ENCODE measurements at places on chromosomes 1 and 21.
A peak's percentile ranks its signal among the peaks of the same experiment; 100 is the strongest.

DNA sequence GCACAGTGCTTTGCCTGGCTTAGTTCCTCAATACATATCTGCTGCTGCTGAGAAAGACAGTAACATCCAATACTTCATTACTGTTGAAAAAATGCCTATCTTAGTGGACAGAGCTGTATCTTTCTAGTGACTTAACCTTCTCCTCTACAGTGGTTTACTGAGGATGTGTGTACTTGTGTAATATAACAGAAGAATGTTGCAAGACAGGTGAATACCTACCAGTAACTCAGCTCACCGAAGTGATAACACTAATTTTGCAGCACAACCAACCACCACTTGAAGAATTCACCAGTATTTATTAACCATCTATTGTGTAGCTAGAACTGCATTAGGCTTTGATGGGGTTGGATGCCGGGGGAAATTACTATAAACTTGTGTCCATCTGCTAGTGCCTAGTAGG lies 16.6 kb upstream of the TNN start:
- no peak for DNase-seq

GRCh38 chr1:177425199-177425598 lies 254.4 kb downstream of the BRINP2 start:
- DNase-seq, result no peak

- no peak for DNase-seq
These were observed 170.1 kb downstream of the PGBD5 start for GRCh38 chr1:230255991-230256390.

GRCh38 chr1:60299581-60299980 lies 226.0 kb upstream of the C1orf87 start:
- no peak for DNase-seq

DNA sequence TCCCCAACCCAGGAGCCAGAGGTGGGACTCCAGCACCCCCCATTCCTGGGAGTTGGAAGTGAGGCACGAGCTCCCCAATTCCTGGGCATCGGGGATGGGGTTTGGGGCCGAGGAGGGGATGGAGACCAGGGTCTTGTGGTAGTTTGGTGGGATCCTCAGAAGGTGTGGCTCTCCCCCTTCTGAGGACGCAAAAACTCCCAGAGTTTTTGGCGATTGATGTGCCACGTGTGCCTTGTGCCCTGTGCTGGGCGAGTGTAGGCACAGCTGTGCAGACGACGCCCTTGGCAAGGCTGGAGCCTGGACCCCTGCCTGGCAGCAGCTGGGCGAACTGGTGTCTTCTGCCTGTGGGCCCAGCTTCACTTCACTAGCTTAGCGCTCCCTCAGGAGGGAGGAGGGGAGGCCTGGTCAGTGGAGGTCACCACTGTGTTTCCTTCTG lies 2.6 kb downstream of the GUK1 start:
- no peak for DNase-seq

DNA sequence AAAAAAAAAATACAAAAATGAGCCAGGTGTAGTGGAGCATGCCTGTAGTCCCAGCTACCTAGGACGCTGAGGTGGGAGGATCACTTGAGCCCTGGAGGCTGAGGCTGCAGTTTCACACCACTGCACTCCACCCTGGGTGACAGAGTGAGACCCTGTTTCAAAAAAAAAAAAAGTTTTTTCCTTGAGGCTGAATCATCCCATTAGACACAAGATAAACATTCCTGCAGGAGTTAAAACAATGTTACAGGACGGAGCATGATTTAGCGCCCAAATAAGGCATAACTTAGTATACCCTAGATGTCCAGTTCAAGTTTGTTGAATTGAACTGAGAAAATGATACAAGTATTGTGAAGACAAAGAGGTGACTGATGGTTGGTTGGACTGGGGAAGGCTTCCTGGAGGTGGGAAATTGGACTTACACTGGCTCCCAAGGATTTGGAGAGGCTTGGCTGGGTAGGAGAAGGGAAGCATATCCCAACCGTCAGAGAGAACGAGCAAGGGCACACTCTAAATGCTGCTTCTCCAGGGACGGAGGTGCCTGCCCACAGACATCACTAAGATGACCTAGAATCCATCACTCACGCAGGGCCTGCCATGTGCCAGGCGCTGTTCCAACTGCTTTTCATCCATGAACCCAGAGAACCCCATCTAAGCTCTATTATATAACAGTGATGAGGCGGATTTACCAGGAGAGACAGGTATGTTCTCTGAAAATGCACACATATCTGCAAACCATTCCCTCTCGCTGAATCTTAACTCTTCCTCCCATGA lies 610.6 kb downstream of the KIF26B start:
- no peak for DNase-seq

- peak; percentile 84 for DNase-seq
These were observed 26.9 kb upstream of the RAP1A start for GRCh38 chr1:111592389-111593361.

DNA sequence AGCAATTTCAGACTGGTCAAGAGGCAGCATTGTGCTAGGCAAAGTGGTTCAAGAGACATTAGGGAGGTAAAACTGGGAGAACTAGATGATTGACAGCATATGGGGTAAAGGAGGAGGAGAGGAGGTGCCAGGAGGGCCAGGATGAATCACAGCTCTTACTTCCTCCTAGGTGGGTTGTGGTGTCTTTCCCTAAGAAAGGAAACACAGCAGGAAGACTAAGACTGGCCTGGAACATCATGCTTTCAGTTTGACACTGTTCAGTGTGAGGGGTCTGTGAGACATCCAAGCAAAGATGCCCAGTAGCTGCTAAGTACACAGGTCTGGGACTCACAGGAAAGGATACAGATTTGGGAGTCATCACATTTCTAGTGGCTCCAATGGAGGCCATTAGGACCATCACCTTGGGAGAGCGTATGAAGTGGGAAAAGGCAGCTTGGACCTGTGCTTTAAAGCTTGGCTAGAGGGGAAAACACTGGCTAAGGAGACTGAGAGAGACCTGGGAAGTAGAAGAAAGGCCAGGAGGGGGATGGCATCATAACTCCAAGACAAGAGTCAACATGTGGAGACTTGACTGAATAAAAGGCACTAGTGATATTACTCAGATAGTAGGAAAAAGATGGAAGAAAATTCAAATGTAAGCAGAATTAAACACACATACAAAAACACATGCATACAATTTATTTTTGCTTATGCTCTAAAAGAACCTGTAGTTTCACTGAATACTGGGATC lies 17.3 kb downstream of the CD58 start:
- DNase-seq, result no peak

- no peak for DNase-seq
These were observed 34.7 kb downstream of the RGSL1 start for GRCh38 chr1:182484531-182485257.

GRCh38 chr1:91555074-91555730 lies 54.6 kb downstream of the CDC7 start:
- DNase-seq, result no peak

GRCh38 chr1:213759359-213760181 lies 228.2 kb upstream of the PROX1 start:
- DNase-seq, result no peak

- DNase-seq, result no peak
These were observed 364.3 kb downstream of the VAV3 start for GRCh38 chr1:107600607-107601160.

- no peak for DNase-seq
These were observed 16.6 kb downstream of the TEX35 start for GRCh38 chr1:178529364-178530036.

- no peak for DNase-seq
These were observed 16.5 kb downstream of the MGST3 start for GRCh38 chr1:165647517-165647916.

DNA sequence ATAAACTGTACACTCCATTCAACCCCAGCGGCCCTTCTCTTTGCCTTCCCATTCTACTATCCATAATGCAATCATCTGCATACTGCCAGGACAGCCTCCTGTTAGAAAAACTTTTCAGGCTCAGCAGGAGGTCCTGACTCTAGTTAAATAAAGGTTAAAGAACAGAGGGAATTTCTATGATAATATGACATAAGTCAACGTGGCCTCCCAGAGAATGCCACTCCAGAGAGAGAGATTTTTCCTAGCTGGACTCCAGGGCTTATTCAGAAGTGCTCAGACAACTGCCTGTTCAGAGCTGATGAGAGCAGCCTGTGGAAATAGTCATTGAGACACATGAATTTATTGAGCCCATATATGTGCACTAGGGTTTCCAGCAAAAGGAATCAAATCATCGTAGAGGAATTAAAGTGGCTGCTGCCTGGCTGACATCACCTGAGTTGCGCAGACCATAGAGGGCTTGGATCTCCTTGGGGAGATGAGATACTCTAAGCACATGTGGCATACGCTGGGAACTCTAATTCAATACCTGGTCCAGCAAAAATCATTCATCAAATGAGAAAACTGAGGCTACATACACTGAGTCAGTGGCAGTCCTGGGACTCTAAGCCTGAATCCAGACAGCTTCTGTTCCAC lies 736.2 kb downstream of the PTPRU start:
- no peak for DNase-seq

DNA sequence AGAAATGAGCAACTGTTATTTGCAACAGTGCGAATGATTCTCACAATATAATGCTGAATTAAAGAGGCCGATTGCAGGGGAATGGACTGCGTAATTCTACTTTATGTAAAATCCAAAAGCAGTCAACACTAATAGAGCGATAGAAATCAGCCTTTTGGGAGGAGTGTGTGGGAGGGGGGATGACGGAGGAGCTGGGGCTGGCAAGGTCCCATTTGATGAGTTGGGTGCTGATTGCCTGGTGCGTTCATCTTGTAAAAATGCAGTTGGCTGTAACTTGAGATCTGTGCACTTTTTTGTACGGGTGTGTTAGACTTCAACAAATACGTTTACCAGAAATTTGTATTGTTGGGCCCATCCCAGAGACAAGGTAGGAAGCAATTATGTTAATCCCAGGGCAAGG lies 20.7 kb downstream of the TNFRSF8 start:
- no peak for DNase-seq

DNA sequence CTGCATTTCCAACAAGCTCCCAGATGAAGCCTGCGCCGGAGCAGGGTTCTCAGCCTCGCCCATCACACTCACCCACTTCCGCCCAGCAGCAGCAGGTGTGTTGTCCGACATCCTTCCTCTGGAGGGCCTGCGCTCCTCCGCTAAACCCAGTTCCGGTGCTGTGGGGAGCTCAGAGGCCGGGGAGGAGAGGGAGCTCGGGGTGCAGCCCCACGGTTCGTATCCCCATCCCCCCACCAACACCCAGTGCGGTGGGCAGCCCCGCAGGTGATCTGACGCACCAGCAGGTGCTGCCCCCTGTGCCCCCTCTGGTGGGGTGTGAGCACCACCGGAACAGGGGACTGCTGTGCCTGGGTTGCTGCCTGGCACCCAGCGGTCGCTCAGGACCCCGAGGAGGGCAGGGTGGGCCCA lies 3.4 kb upstream of the PEX10 start:
- no peak for DNase-seq

DNA sequence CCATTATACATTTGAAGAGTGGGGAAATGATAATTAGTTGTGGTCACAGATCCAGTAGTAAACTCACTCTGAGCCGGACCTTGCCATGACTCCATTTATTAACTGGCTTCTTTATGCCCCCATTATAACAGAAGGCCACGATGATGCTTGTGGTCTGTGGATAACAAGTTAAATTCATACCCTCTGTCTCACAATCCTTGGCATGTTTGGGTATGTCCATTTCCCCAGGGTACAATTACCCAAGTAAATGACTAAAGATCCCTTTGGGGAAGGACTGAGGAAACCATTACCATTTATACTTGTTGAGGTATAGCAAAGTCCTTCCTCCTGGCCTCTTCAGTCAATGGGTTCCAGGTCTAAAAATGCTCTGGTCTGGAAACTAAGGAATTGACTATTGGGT lies 7.3 kb upstream of the USP1 start:
- no peak for DNase-seq

- no peak for DNase-seq
These were observed 26.8 kb upstream of the KDM4A start for GRCh38 chr1:43622901-43623780.

- DNase-seq, result no peak
These were observed 141.8 kb downstream of the AKT3 start for GRCh38 chr1:243708210-243708609.

DNA sequence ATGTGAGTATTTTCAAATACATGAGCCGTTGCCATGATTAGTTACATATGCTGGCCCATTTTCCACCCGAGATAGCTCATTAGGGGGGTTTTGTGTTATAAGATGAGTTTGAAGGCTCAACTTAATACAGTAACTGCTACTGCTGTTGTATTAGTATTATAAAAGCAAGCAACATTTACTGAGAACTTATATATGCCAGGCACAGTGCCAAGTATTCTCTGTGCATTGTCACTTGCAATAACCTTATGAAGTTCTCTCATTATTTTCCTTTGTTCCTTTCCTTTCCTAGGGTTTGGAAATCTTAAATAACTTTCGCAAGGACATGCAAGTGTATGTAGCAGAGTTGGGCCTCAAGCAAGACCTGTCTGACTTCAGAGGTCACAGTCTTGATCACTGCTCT lies 107.9 kb downstream of the RYR2 start:
- DNase-seq, result no peak

- DNase-seq, result no peak
These were observed 19.9 kb upstream of the UBE2U start for GRCh38 chr1:64183395-64184002.

- no peak for DNase-seq
These were observed 48.0 kb downstream of the NR5A2 start for GRCh38 chr1:200075522-200075921.

DNA sequence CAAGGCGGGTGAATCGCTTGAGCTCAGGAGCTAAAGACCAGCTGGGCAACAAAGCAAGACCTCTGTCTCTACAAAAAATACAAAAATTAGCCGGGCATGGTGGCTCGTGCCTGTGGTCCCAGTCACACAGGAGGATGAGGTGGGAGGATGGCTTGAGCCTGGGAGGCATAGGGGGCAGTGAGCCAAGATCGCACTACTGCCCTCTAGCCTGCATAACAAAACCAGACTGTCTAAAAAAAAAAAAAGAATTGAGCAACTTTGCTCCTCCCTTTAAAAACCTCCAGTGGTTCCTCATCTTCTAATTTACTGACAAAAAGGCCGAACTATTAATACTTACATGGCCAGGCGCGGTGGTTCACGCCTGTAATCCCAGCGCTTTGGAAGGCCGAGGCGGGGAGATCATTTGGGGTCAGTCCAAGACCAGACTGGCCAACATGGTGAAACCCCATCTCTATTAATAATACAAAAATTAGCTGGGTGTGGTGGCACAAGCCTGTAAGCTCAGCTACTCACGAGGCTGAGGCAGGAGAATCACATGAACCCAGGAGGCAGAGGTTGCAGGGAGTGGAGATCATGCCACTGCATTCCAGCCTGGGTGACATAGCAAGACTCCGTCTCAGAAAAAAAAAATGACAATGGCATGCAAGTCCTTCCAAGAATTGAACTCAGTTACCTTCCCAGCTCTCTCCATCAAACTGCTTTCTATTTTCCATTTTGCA lies 4.4 kb downstream of the ACBD3 start:
- no peak for DNase-seq

DNA sequence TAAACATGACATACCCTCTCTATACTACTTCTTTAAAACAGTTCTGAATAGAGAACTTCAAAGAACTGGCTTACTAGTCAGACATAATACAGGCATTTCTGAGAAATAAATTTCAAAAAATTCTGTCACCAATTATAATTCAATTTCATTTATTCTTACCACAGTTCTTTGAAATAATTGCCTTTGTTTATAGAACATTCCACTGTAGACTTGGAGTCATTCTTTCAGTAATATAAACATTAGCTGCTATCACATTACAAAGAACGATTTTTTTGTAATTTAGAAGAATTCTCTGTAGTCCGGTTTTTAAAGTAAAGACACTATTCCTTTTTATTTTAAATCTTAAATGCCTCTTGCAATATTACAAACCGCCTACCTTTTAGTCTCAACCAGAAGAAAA lies 146.4 kb upstream of the COL11A1 start:
- no peak for DNase-seq
